CD4-positive, alpha-beta T cell (primary cell): ENCODE measurements at places on chromosomes 6 and 20. TPM values are rescaled to one million over a fixed set of nuclear protein-coding genes. Genes with fewer than 3 reads are reported as not detected.

NKAPL gene
- not detected for total RNA-seq

CALHM6 gene
- 3.0 TPM for total RNA-seq

FAM83D gene
- total RNA-seq = 1.9 TPM

NFATC2 gene
- total RNA-seq = 33.2 TPM

C6orf15 gene
- total RNA-seq = not detected

TUBB1 gene
- total RNA-seq = 0.17 TPM

MMP24 gene
- total RNA-seq = not detected

ULBP1 gene
- 0.08 TPM for total RNA-seq

KHDC1L gene
- total RNA-seq = not detected

FAXC gene
- total RNA-seq = not detected

ANGPT4 gene
- not detected for total RNA-seq

RPS21 gene
- total RNA-seq = 3,015 TPM

CTCFL gene
- not detected for total RNA-seq

FKBP1C gene
- not detected for total RNA-seq

SCP2D1 gene
- not detected for total RNA-seq

ZCCHC3 gene
- 19.3 TPM for total RNA-seq

INSM1 gene
- not detected for total RNA-seq

OPN5 gene
- not detected for total RNA-seq
